ENCODE measurements at places on chromosomes 16 and 17.

- no peak for DNase-seq
Measured at GRCh38 chr16:68085259-68086071, at the start of gene NFATC3. NFATC3 (plus strand) TSS chr16:68085370; CDS start chr16:68085682, 312 bp downstream.

DNA sequence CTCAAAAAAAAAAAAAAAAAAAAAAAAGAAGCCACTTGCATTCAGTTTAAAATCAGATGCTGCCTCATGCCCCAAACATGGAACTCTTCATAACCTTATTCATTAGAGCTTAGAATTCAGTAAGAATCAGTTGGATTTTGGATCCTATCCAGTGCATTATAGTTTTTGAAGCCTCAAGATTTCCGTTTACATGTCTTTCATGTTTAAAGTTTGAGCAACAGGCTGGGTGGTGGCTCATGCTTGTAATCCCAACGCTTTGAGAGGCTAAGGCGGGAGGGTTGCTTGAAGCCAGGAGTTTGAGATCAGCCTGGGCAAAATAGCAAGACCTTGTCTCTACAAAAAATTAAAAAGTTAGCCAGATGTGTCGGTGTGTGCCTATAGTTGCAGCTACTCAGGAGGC lies 55.0 kb downstream of the SNTB2 start:
- DNase-seq: no peak

DNA sequence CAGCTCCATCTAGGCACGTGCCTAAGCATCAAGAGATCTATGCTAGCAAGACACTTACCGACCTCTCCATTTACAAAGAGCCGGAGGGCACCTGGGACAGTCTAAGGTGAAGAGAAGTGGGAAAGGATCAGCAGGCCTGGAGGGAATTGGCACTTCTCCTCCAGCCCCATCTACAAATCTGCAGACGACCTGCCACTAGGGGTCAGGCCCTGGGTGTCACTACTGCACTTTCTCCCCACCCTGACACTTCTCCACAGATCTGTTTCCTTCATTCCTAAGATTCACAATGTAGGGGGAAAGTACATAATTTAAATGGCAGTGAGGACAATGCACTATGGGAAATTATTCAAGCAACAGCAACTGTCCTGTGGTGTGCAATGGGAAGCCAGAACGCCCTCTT lies 8.1 kb downstream of the MKS1 start:
- no peak for DNase-seq

GRCh38 chr16:27083861-27084261 lies 17.1 kb downstream of the C16orf82 start:
- no peak for DNase-seq

GRCh38 chr16:81431554-81432353 lies 12.9 kb upstream of the CMIP start:
- DNase-seq: no peak

DNA sequence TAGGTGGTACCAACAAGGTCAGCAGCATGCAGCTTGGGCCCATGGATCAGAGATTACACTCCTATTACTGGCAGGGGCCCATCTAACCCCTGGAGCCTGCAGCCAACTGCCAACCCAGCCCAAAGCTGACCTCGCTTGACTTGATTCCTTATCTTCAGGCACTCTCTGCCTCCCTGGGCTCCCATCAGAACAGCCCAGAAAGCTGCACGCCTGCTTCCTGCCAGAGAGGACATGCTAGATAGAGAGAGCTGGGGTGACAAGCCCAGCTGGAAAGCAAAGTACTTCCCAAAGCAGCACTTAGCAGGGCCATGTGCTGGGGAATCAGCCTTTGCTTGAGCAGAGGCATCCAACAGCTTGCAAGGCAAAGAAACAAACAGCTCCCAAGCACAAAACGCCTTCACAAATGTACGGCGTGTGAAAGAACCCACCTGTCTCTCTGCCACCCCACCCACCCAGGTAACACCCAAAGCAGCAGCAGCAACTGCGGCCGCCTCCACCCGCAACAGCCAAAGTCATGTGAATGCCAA lies 74.2 kb upstream of the NLK start:
- DNase-seq: no peak

DNA sequence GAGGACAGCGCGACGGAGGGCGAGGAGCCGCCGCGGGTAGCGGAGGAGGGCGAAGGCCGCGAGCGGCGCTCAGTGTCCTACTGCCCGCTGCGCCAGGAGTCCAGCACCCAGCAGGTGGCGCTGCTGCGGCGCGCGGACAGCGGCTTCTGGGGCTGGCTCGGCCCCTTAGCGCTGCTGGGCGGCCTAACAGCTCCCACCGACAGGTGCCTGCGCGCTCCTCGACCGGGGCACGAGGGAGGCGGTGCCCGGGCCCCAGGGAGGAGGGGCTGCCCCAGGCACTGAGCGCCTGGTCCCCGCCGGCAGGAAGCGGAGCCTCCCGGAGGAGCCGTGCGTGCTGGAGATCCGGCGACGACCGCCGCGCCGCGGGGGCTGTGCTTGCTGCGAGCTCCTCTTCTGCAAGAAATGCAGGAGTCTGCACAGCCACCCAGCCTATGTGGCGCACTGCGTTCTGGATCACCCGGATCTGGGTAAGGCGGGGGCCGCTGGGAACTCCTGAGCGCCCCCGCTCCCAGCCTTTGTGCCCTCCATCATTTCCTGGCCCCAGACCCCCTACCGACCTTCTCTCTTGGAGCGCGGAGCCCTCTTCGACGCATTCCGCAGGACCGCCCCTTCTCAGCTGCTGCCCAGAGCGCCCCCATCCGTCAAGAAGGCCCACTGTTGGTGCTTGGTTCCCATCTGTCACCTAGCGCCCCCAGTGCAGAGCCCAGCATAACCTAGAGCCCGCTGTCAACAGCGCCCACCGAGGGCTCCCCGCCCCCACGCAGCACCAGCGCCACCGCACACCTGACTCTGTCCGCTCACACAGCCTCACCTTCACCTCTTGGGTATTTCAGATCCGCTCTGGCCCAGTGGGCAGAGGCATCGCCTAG lies 3.7 kb downstream of the C17orf50 start:
- peak; percentile 87 for DNase-seq

DNA sequence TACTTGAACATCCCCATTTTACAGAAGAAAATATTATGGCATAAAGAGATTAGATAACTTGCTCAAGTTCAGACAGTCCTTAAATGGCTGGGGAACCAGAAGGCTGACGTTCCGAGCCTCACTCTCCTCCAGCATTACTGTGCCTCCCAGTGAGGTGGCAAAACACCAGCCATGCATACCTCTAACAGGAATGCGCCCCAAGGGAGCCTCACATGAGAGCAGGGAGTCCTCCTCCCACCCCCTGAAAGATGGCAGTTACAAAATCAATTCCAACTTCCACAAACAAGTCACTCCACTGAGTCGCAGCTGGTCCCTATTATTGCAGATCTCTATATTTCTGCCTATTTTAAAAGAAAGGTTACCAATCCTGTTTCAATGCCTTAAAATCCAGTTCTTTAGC lies 55.5 kb downstream of the ANKFY1 start:
- no peak for DNase-seq

GRCh38 chr17:42750739-42751344 lies 6.0 kb upstream of the EZH1 start:
- no peak for DNase-seq

GRCh38 chr16:68013440-68013839 lies 2.3 kb downstream of the DPEP2NB start:
- DNase-seq: no peak

- DNase-seq: no peak
Measured at GRCh38 chr16:24953306-24953705, 61.9 kb downstream of the ARHGAP17 start.

- DNase-seq: no peak
Measured at GRCh38 chr16:11235703-11235991, 20.4 kb downstream of the SOCS1 start.

DNA sequence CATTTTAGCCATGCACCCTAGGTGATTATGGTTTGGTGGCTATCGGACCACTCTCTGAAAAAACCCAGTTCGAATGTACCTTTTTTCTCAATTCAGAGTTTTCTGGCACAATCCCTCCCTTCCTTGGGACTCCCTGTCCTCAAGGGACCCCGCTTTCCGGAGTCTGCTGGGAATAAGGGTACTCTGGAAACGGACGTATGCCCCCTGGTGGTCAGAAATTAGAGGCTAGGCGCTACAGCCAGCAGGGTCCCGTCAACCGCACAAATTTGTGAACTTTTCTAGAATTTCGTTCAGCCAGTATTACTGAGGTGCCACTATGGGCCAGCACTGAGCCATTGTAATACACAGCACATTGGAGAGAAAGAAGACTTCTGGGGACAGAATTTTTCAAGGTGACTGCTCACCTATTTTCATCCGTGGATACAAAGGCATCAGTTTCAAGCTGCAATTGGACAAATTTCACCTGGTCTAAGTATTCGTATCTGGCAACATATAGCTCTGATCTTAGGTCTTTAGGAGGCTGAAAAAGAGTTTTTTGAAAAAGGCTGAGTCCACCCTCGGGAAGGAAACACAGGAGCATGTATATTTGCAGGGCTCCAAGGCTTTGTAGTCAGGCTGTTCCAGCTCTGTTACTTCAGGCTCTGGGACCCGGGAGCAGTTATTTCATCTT lies 27.1 kb upstream of the CRYBA1 start:
- peak; percentile 71 for DNase-seq

DNA sequence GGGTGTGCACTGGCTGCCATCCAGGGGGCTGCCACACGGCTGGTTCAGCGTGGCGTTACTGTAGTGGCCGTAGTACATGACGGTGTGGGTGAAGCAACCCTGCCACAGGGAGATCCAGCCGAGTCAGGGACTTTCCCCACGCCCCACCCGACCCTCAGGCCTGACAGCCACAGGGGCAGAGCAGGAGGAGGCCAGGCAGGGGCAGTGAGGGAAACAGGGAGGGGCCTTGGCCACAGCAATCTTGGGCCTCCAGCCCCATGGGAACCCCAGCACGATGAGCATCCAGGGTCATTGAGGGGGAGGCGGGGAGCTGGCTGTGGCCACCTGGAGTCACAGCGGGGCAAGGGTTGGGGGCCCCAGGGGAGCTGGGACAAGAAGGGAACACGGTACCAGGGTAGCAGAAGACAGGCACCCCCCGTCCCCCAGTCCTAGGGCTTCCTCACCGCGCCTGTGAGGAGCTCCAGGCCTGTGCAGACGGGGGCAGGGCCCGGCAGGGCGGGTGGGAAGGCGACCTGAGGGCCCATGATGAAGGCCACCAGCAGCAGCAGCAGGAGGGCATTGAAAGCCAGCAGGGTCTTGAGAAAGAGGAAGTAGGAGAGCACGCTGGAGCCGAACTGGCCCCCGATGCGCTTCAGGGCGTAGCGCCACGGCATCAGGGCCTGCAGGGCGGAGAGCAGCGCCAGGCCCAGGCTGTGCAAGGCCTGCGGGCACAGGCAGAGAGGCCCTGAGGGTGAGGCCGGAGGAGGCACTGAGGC lies 4.3 kb downstream of the TMC6 start:
- no peak for DNase-seq

DNA sequence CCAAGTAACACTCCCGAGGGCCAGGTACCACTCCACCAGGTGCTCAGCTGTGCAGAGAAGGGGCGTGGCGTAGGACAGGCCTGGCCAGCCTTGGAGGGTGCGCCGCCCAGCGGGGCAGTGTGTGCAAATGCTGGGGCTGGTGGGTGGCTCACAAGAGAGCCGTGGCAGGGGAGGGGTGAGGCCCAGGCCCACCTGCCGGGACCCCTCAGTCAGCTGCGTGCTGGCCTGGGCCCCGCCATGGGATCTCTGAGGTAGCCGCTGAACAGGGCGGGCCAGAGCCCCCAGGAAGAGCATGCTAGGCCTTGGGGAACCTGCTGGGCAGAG lies 8.8 kb downstream of the TPSG1 start:
- no peak for DNase-seq

DNA sequence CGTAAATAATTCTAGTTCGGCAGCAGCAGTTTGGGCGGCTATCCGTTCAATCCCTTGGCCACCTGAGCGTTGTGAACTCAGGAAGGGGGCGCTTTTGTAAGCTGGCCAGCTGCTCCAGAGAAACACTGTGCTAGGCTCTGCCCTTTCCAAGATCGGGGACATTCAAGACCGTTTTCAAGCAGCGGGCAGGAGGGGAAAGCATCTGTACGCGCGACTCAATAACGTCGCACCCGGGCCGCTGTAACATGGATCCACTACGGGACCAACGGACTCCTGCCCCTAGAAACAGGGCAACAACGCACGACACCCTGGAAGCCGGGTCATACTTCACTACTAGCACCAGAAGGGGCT lies 463 bp downstream of the TOP2A start:
- DNase-seq: no peak

- DNase-seq: no peak
Measured at GRCh38 chr17:45720386-45720785, 63.7 kb upstream of the CRHR1 start.

Measured in renal cortex interstitium (tissue), 15 donors.